ENCODE measurements at places on chromosomes 16 and 17.

DNA sequence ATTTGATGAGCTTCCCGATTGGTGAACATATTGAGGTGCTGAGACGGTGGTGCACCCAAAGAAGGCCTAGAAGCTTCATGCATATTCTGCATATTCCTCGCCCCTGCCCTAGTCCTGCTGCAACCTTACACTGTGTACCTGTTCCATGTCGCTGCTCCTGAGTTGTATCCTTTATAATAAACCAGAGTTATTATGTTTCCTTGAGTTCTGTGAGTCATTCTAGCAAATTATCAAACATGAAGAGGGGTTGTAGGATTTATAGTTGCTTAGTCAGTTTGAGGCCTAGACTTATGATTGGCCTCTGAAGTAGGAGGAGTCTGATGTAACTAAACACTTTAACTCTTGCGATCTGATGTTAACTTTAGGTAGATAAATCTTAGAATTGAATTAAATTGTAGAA is 436.8 kb downstream of the CA10 start:
- no peak for DNase-seq

DNA sequence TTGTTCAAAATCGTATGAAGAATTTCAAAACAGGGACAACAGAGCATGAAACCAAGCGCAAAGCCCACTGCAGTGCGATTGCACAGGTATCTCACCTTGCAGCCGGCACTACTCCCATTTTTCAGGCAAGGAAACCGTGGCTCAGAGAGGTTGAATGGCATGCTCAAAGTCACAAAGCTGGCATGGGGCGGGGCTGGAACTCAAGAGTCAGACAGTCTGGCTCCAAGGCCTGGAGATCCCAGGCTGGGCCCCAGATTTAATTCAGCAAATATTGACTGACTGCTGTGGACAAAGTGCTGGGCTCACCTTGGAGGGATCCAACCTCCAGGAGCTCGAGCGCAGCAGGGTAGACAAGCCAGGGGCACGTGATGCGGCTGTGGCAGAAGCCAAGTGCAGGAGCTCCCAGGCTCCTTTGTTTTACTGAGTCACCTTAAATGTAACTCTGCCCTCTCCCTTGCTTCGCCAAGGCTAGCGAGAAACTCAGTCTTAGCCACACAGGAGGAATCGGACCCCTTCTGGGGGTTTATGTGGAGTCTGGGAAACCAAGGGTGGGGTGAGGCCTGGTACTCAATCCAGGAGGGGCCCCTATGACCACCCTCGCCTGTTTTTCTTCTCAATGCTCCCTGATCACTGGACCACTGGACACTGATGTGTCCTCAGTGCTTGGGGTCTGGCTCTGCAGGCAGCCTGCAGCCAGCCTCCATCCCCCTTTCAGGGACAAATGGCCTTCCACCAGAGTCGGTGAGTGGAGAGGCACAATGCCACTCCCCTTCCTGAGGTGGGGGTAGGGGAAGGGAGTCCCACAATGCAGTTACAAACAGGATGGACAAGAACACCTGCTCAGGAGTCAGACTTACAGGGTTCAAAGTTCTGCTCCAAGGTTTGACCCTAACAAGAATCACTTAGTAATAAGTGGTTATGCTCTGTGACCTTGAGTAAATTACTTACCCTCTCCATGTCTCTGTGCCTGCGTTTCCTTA is 3.9 kb upstream of the SPATA20 start:
- no peak for DNase-seq

DNA sequence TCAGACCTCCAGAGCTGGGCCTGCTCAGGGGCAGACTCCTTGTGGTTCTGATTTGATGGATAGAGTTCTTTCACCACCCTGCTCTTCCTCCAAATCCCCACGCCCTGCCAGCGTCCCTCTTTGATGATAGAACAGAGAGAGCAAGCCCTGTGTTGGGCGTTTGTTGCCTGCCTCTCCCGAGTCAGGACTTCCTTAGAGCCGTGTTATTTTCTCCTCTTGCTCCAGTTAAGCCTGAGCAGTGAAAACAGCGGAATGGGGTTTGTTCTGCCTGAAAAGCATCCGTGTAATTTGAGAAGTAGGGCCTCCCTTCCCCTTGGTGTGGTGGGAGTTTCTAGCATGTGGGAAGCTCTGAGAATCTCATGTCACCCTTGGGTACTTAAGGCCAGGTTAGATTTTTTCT is 22.1 kb downstream of the TMEM94 start:
- no peak for DNase-seq

DNA sequence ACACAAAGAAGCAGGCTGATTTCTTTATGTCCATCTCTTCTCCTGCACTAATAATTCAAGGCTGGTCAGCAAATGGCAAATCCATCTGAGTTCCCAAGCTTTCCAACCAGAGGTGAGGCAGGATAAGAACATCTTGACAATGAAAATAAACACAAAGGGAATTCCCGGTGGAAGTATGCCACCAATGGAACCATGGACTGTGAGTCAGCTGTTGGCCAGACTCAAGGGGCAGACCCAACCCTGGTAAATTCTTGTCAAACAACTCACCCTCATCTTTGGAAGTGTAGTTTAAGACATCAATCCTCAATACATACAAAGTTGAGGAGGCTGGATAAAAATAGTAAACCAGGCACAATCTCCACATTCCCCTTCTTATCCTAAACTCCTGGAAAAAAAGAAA is 74.3 kb upstream of the CES5A start:
- no peak for DNase-seq

DNA sequence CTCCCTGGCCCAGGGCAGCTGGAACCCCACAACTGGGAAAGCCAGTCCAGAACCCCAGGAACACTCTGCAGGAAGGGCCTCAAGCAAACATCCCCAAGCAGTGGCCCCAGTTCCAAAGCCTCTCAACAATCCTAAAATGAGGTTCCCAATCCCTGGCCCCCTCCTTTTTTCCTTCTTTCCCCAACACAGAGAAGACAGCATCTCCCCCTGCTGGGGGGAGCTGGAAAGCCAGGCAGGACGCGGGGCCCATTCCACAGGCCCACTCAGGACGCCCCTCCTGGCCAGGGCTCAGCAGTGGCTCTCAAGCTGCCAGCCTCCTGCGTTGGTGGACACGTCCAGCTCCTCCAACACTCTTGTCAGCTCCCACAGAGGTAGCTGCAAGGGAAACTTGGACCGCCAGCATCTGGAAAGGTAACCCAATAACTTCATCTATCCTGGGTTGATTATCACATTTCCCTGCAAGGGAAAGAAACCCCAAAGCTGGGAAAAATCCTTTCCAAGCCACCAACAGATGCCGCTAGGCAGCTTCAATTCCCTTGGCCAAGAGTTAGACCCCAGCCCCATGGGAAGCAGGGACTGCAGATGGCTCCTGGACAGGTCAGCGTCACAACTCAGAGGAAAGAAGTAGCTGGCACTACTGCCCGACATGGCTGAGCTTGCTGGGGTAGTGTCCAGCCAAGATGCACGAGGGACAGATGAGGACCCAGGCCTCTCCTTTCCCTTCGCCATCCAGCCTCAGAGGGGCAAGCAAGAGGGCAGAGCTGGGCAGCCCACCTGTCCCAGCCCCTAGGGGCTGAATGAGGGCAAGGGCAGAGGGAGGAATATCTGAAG is 7.6 kb downstream of the HDAC5 start:
- no peak for DNase-seq

GRCh38 chr17:8320990-8321389 is 10.9 kb downstream of the ARHGEF15 start:
- no peak for DNase-seq

DNA sequence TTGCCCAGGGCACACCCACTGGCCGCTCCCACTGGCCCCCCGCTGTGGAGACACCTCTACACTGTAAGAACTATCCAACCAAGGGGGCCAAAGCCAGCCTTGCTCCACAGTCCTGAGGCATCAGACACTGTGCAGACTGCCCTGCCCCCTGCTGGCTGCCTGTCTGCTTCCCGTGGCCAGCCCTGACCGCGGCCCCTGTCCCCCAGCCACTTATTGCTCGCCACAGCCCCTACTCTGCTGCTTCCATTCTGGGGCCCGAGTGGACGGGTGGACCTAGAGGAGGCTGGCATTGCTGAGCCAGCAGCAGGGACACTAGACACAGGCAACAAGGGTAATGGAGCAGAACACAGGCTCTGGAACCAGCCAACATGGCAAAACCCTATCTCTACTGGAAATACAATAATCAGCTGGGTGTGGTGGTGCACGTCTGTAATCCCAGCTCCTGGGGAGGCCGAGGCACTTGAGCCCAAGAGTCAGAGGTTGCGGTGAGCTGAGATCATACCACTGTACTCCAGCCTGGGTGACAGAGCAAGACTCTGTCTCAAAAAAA is 19.7 kb upstream of the LRRC37A3 start:
- DNase-seq: no peak

DNA sequence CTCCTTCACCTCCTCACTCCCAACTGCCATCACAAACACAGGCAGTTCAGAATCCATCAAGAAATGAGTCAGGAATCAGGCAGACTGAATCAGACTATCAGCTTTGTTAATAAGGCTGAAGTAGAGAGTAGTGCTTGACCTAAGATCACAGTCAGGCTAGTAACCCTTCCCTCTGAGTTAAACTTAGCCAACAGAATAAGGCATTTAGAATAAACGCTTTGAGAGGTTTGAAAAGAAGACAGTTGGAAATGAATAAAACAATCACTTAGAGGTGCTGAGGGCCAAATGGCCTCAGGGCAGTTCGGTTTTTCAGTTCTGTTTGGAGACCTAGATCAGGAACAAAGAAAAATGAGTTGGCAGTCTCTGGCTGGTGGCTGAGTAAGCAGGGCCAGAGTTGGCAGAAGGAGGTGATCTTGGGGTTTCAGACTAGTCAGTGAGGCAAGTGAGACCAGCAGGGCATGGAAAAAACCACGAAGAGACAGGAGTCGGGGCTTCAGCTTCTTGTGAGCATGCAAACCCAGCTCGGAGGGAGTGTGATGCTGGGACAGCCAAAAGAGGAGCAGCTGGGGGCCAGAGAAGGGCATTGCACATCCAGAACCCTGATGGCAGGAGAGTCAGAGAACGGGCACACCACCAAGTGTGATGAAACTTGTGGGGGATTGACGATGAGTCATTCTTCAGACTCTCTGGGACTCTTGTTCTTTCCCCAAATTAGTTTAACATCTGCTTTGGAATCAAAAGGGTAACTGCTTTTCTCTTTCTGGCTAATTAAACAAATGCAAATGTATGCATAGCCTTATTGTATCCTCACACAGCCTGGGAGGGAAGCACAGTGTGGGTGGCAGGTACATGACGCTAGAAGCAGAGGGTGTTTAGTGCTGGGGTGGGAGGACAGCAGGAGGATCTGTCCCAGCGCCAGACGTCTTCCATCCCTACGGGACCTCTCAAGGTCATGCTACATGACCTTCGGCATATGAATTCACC is 54.8 kb downstream of the SPECC1 start:
- DNase-seq: peak; percentile 46

- no peak for DNase-seq
These were observed 31.7 kb upstream of the CDH11 start for GRCh38 chr16:65153365-65154105.

GRCh38 chr16:70656712-70657263 is 10.4 kb downstream of the IL34 start:
- DNase-seq: no peak

DNA sequence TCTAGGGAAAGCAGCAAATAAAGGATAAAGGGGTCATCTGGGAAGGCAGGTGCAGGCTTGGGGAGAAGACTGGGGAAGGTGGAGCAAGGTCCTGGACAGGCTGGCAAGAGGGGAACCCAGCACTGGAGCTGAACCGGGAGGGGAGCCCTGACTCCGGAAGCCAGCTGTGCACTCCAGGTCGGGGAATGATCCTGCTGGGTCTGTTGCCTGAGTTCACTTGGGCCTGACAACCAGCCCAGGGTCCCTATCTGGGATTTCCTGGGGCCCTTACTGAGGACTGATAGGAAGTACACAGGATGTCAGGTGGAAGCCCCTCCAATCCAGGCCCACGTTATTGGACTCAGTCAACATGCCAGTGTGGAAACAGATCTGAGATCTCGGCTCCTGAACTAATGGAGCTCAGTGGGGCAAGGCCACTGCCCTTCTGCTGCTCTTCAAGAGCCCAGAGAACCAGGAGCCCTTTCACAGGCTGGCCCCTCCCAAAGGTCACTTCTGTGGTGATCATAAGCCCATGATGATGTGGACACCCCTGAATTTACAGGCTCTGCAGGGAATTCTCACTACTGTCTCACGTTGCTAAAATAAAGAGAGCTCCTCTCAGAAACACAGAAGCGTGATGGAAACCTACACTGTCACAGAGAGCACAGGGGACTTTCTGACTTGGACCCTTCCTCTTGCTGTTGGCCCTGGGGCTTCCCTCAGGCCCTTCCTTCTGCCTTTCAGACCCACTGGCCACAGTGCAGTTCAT is 19.9 kb upstream of the PITPNM3 start:
- no peak for DNase-seq

GRCh38 chr16:30356401-30357084 is 1.4 kb upstream of the CD2BP2 start:
- DNase-seq: peak; percentile 35

DNA sequence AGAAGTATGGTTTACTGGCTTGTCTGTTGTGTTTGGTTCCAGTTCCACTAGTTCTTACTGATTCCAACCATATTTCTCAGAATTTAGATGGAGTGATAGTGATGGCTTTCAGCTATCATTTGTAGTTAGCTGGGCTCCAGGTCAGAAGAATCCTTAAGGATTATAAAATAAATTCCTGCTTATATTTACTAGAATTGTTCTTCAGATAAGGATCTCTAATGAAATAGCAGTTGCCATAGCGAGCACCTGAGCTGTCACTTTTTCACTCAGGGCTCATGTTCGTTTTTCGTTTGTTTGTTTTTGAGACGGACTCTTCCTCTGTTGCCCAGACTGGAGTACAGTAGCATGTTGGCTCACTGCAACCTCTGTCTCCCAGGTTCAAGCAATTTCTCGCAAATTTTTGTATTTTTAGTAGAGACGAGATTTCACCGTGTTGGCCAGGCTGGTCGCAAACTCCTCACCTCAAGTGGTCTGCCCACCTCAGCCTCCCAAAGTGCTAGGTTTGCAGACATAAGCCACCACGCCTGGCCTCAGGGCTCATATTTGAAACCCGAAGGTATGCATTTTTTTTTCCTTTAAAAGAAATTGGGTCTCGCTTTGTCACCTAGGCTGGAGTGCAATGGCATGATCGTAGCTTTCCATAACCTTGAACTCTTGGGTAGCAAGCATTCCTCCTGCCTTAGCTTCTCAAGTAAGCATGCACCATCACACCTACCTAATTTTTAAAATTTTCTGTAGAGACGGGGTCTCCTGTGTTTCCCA is 42.9 kb downstream of the PAFAH1B1 start:
- DNase-seq: no peak

- no peak for DNase-seq
These were observed 54.0 kb downstream of the ANKRD11 start for GRCh38 chr16:89436366-89436765.

DNA sequence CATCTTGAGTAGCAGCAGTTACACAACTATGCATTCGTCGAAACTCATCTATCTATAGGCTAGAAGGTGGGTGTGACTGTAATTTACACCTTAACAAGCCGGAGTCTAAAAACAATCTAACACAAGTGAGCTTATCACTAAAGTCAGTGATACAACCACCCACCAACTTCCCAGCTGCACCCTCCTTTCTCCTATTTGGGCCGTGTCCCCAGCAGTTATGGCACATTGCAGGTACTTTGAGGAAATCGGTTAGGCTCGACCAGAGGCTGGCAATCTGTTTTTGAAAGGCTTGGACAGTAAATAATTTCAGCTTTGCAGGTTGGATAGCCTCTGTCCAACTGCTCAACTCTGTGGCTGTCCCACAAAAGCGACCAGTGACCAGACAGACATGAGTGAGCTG is 26.0 kb downstream of the USP22 start:
- DNase-seq: no peak

- DNase-seq: no peak
These were observed 84.9 kb downstream of the TMEM114 start for GRCh38 chr16:8505327-8505991.
